ENCODE measurements at places on chromosomes 1 and 21.
A peak's percentile ranks its signal among the peaks of the same experiment; 100 is the strongest.

GRCh38 chr1:223645903-223646302 lies 19.6 kb downstream of the CAPN8 start:
- DNase-seq, result no peak

GRCh38 chr1:39488793-39489566 lies 2.5 kb upstream of the BMP8A start:
- no peak for DNase-seq

- no peak for DNase-seq
These were observed 32.3 kb downstream of the ERRFI1 start for GRCh38 chr1:7993593-7994479.

GRCh38 chr1:229130028-229130668 lies 140.8 kb upstream of the RAB4A start:
- no peak for DNase-seq

GRCh38 chr1:16165548-16165947 lies 9.7 kb upstream of the EPHA2 start:
- no peak for DNase-seq

GRCh38 chr1:150053926-150054325 lies 13.7 kb upstream of the VPS45 start:
- no peak for DNase-seq

DNA sequence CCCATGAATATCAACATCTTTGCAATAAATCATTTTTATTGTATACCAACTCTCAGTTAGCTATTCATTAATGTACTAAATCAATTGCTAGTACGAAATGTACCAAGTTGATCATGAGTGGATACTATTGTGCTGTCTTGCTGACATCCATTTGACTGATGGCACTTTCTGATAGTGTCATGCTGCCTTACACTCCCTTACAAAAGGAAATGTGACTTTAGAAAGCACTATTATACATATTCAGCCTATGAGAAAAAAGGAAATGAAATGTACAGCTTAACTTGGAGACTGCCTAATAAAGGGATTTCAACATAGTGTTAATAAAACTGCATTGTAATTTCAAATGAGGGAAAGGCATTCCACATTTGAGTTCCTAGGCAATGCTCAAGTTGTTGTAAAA lies 52.2 kb downstream of the PLA2G4A start:
- DNase-seq, result no peak

DNA sequence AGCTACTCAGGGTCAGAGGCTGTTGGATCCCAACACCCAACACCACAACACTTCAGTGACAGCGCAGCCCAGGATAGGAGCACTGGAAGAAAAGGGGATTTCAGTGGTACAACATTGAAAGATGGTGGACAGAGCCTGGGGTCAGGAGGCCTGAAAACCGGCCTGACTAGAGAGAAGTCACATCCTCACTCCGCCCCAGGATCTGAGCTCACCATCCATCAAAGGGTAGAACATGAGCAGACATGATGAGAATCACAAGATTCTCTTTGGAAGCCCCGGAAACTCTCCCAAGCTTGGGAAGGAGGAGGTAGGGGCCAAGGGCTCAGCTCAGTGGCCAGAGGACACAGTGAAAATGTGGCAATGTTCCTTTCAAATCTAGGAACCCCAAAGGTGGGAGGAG lies 271.3 kb downstream of the NPHP4 start:
- DNase-seq, result peak; percentile 20

- DNase-seq, result peak; percentile 3
These were observed 6.8 kb downstream of the ETNK2 start for GRCh38 chr1:204145033-204145504.

DNA sequence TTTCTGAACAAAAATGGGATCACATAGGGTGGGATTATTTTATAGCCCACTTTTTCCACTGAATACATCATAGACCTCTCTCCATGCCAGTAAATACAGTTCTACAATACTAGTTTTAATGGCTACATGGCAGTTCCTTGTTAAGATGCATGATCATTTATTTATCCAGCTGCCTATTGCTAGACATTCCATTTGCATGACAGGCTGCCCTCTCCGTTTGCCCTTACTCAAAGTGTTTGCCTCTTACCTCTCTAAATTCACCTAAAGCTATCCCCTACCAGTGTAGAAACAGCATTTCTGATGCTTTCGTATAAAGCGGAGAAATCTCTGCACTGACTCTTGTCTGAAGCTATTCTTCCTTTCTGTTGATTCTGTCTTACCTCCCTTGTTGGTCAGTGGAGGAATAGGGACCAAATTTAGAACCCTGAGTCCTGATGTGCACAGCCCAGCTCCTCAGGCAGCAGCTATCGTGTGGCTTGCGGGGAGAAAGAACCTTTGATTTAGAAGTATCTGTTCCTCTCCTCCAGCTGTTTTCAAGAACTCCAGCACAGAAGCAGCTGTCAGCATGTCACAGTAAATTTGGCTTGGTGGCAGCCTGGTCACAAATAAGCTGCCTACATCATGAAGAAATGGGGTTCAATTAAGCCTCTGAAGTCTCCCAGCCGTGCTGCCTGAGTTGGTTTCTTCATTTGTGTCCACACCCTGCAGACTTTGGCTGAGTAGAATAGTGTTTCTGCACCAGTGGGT lies 337.3 kb downstream of the PRDM2 start:
- DNase-seq, result no peak

Data from aorta (tissue), 5 donors.